ENCODE measurements at places on chromosomes 1 and 21.

- no peak for DNase-seq
Observed at GRCh38 chr1:56452027-56453011, 127.0 kb downstream of the PLPP3 start.

DNA sequence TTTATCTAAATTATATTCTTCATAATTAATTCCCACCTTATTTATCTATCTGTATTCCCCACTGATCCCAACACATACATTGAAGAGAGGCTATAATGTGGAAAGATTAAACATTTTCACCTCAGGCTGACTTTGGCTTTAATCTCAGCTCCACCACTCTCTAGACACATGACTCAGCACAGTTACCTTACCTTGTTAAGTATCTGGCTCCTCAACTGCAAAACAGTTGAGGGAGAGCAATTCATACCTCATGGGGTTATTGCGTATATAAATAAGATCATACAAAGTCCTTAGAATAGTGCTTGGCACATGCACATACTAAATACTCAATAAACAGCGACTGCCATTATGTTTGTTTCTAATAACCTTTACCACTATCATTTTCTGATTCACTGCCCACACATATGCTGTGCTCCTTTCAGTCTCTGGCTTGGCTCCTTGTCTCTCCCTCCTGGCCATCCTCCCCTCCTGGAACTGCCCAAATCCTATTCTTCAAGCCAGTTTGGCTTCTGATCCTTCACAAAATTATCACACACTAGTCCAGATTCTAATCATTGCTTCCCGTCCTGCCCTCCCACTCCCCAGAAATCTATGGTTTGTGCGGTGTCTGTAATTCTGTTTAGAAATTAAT lies 50.1 kb downstream of the BCL9 start:
- DNase-seq: no peak

- peak; percentile 87 for DNase-seq
Observed at GRCh38 chr1:220748089-220748934, at the start of gene MTARC2. TSS of gene MTARC2 (plus strand) at chr1:220748322. CDS start at chr1:220748532, 210 bp downstream.

DNA sequence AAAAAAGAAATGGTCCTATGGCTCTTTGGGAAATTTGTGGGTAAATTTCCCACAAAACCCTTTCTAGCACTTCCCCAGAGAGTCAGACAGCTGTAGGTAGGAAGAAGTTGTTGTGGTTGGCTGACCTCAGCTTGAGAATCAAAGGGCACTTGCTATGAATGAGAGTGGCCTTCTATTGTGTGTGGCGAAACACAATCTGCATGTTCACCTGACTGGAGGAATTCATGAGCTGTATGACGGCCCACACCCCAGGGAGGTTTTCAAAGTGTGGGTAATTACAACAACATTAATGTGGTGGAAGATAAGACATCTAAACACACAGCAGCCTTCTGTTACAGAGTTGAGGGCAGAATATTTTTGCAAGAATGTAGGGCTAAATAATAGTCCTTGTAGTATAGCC lies 38.8 kb downstream of the NGF start:
- DNase-seq: no peak

GRCh38 chr1:16153096-16153998 lies 2.5 kb downstream of the EPHA2 start:
- no peak for DNase-seq

Measured in foreskin fibroblast (primary cell).